RPMI7951 (cell line): ENCODE measurements at places on chromosomes 12 and 14.

- DNase-seq: no peak
These were observed 66.7 kb downstream of the PDE3A start for GRCh38 chr12:20434996-20435395.

DNA sequence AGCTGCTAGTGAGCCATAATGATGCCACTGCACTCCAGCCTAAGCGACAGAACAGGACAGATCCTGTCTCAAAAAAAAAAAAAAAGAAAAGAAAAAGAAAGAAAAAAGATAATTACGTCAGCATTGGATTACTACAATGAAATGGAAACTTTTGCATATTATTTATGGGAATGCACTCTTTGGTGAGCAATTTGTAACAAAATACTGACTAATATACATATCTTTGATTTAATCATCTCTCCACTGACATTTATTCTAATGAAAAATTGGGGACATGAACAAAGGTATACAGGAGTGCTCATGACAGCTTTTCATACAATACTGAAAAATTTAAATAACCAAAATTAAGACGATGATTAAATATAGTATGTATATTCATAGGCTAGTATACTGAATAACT is 27.9 kb upstream of the HECTD1 start:
- no peak for DNase-seq

DNA sequence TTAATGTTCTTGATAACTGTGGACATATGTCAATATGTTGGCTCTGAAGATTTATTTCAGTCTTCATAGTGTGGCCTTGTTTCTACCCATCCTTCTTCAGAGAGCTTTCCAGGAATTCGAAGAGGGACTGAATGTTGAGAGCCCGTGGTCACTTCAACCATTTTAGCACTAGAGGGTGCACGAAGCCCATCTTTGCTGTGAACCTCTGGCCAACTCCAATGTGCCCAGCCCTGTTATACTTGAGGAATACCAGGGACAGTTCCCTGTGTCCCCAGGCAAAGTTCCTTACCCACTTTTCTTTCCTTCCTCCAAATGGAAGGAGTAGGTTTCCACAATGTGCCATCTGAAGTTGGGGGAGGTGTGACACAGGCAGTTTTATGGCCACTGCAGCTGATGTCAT is 603.5 kb downstream of the RPL10L start:
- peak; percentile 82 for DNase-seq

DNA sequence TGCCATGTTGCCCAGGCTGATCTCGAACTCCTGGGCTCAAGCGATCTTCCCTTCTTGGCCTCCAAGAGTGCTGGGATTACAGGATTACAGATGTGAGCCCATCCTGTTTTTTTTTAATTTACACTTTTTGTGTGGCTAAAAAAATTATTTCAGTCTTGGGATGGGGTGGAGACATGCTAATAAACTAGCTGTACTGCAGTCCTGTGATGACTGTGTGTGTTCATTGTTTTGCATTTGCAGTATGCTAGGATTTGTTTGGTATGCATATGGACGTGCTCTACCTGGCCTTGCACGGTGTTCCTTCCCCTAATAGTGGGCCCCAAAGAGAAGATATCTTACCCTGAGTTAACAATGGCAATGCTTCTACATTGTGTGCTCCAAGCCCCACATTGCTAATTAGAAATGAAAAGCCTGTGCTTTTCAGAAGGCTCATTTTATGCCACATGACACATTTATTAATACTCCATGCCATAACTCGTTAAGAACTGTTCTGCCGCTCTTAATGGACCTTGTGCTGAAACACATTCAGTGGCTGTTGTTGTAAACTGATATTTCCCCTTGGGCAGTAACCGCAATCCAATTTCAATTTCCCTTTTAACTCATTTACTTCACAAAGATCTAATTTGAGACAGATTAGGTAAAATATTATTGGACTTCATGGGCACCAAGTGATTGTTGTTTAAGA is 86.4 kb downstream of the SCN8A start:
- DNase-seq: peak; percentile 6

DNA sequence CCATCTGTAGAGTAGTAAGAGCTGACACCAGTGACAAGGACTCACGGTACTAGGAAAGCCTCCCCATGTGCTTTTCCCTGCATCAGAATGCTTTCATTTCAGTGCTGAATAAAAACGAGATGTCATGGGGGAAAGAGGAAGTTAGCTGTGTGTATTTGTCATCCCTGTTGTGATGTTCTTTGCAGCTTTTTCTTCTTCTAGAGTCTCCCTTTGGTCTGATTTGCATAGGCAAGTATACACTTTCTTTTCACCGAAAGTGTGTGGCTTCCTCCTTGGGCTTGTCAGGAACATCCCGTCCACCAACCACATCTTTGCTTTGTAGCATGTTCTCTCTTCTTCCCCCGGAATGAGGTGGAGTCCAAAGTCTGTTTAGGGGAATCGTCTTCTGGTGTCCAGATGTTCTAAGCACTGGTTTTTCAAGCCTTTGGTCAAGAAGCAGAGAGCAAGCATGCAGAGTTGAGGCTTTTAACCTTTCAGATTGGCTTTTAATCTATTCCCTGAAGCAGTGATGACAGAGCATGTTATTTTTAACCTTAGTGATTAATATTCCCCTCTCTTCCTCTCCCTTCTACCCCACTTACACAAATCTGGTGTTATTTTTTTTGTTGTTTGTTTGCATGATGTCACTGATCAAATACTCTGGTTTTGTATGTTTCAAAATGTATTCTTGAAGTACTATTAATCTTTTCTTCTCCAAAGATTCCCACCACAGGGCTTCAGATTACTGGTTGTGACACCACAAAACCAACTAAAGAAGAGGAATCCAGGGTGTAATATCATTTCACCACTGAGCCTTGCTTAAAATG is 163.4 kb downstream of the SAMD4A start:
- DNase-seq: peak; percentile 92

DNA sequence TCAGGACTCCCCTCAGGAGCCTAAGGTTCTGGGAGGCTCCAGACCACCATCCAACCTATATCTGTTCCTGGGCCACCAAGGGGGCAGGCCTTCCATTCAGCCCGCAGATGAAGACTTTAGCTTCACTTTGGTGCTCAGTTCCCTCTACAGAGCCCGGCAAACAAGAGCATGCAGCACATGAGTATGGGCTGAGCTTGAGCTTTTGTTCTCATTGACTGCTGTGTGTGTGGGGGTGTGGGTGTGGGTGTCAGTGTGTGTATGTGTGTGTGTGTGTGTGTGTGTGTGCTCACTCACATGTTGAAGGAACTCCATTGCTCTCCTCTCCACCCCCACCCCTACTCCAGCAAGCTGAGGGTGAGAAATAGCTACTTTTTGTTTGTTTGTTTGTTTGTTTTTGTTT is 219.1 kb downstream of the ZFP36L1 start:
- no peak for DNase-seq

- DNase-seq: peak; percentile 96
These were observed 261.0 kb downstream of the DACT1 start for GRCh38 chr14:58898655-58899316.

DNA sequence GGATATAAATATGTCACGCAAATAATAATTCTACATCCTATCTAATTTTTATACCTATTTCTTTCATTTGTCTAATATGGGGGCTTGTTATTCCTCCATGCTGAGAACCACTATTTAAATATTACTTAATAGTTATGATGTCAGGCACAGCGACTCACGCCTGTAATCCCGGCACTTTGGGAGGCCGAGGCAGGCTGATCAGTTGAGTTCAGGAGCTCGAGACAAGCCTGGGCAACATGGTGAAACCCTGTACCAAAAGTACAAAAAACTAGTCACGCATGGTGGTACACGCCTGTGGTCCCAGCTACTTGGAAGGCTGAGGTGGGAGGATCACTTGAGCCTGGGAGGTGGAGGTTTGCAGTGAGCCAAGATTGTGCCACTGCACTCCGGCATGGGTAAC is 45.2 kb downstream of the GXYLT1 start:
- no peak for DNase-seq
